ENCODE measurements at places on chromosomes 11 and 22. TPM values are rescaled to one million over a fixed set of nuclear protein-coding genes. Genes with fewer than 3 reads are reported as not detected.

DNA sequence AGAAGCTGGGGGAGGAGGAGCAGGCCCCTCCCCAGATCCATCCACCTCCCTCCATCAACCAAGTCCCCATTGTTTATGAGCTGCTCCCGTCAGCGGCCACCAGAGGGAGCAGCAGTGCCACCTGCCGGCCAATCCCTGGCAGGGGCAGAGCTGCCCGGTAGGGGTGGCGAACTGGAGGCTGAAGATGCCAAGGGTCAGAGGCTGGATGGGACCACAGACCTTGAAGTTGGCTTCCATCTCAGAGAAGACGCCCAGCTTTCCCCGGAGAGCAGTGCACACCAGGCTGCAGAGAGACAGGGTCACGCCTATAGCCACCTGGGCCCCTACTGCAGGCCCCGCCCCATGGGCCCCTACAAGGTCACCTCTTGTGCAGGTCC is 3.6 kb downstream of the FIBP start:
- H3K27ac ChIP-seq: peak overlapping the region; percentile 61
- H3K4me1 ChIP-seq: peaks cover 53% of the 10 kb centered on the region
- peaks cover 16% of the 10 kb centered on the region for H3K36me3 ChIP-seq
- DNase-seq: peak; percentile 58

DNA sequence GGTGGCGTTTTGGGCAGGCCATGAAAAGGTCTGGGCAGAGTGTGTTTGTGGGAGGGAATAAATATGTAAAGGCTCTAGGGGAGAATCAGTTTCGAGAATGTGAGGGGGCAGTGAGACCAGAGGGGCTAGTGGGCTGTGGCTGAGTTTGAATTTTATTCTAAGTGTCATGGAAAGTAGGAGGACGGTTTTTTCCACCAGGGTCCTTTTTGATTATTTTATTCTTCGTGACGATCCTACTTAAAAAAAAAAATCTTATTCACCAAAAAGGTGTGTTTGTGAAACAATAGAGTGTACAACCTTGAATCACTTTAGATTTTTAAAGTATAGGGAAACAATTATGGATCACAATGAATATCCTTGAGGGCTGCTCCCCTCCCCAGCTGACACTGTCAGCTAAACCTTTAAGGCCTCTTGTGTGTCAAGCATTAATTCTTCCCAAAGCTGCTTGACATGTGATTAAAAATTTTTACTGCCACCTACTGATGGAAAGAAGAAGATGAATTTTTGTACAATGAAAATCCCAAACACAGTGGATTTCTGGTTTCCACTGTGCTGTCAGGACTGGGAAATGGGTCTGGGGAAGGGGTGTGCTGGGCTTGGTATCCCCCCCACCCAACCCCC is 107.5 kb upstream of the OR4B1 start:
- no peaks in the 10 kb centered on the region for H3K36me3 ChIP-seq
- H3K27me3 ChIP-seq: no peaks in the 10 kb centered on the region
- H3K4me1 ChIP-seq: peaks cover 50% of the 10 kb centered on the region
- H3K4me3 ChIP-seq: peak overlapping the region; percentile 82

Gene ANAPC15
- total RNA-seq: 77.0 TPM

Gene CHRNA10
- total RNA-seq: 0.84 TPM
